ENCODE measurements at places on chromosomes 1 and 21. TPM values are rescaled to one million over a fixed set of nuclear protein-coding genes. Genes with fewer than 3 reads are reported as not detected.

GRCh38 chr1:215517441-215517891 lies 49.6 kb upstream of the KCTD3 start:
- DNase-seq: peak; percentile 28

LMX1A gene
- total RNA-seq: 8.7 TPM

- DNase-seq: no peak
Observed at GRCh38 chr1:94617957-94618739, 76.6 kb upstream of the F3 start.

- DNase-seq: peak; percentile 80
Observed at GRCh38 chr1:27071049-27071416, 58.4 kb upstream of the TENT5B start.

TOR1AIP1 gene
- total RNA-seq: 17.8 TPM

GRCh38 chr1:20355828-20356735 lies 65.4 kb downstream of the VWA5B1 start:
- no peak for DNase-seq

- no peak for DNase-seq
Observed at GRCh38 chr1:116150368-116150767, 39.2 kb downstream of the MAB21L3 start.

GRCh38 chr21:29638138-29638537 lies 301.7 kb downstream of the GRIK1 start:
- DNase-seq: no peak

GPA33 gene
- total RNA-seq: 0.52 TPM
